ENCODE measurements at places on chromosomes 5 and 9.

GRCh38 chr9:70589571-70590314 is 175.3 kb upstream of the KLF9 start:
- DNase-seq, result no peak

GRCh38 chr9:135729480-135729879 is 27.5 kb downstream of the KCNT1 start:
- DNase-seq, result no peak

DNA sequence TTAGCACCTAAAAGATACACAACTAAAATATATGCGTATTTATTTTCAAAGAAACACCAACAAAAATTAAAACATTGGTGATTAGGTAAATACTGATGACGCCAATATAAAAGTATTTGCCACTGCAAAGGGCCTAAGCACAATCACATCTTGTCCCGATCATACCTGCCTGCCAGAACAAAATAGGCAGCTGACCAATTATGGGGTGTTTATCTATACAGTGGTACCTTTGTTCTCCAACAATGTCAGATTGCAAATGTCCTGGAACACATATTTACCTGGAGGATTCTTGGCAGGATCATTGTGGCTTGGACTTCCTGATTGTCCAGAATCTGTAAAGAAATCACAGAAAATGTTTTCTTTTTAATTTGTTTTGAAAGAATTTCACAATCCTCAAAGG is 134.5 kb downstream of the NFIB start:
- DNase-seq, result no peak

DNA sequence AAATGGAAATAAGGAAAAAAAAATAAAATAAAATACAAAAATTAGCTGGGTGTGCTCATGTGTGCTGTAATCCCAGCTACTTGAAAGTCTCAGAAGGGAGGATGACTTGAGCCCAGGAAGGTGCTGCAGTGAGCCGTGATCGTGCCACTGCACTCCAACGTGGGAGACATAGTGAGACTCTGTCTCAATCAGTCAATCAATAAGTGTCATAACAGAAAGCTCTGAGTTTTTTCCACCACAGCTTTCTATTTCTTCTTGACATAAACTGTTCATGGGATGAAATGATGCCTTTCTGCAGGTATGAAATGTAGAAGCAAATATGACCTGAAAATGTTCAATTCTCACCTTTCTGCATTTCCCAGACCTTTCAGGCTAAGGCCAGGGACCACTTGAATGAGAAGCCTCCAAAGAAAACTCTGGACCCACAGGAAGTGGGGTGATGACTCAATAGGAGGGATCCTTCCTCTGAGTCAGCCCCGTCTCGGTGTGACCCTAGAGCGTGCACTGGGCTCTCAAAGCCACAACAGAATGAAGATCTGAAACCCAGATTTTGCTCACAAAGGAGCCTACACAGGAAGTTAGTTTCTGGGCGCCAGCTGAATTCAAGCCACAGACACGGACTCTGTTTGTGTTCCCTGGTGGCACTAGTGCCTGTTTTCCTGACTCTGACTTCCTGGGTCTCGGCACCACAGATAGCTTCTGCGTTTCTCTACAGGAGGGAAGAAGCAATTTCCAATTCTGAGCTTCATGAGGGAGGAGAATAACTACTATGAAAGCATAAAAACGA is 62.0 kb downstream of the ANKH start:
- peak; percentile 50 for DNase-seq

DNA sequence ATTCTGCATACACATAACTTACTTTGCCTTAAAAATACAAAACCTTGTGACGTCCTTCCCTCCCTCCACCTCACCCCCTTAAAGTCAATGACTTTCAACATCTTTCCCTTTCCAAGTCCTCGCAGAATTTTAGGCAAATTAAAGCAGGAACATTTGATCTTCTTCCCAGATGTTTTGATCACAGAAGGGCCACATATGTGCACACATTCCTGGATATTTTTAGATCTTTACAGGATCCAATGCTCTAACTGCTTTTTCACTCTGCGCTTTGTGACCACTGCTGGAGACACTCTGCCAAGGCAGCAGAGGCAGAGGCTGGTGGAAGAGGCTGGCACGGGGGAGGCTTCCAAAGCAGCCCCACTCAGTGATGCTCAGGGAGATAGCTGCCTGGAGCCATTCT is 130.7 kb downstream of the SEC61B start:
- DNase-seq, result no peak

DNA sequence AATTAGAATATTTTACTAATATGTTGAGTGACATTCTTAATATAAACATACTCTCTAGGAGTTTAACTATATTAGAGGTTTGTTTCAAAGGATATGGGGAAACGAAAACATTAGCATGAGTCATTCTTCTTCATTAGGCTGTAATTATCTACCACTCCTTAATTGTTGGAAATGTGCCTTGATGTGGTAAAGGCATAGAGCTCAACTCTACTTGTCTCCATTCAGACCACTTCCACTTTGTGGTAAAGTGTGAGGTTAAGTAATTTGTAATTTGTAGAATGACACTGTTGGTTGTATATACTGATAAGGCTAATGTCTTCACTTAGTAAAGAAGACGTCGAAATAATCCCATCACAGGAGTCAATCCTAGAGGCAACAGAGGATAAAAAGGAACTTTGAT is 58.1 kb downstream of the HAPLN1 start:
- DNase-seq, result no peak

GRCh38 chr9:34589636-34590380 is at the start of gene CNTFR:
CNTFR (minus strand) TSS chr9:34589724; CDS start chr9:34568981, 20,743 bp downstream.
- DNase-seq, result no peak

- DNase-seq, result no peak
Observed at GRCh38 chr5:142486581-142486980, 161.8 kb upstream of the SPRY4 start.

- DNase-seq, result no peak
Observed at GRCh38 chr5:149810856-149811255, 80.7 kb downstream of the PPARGC1B start.

DNA sequence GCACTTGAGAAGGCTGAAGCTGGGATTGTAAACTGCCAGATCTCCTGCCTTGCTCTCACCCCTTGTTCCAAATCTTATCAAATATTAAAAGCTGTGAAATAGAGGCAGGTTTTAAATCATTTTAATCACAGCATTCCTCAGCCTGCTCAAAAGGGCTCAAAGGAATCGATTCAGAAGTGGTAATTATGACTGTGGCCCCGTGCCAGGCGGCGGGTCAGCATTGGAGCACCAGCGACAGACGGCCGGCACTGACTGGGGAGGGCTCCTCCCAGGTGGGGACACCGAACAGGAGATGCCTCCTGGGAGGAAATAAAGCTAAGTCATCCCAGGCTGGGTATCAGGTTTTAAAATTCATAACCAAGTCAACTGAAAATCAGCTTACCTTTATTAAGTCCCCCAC is 66.7 kb downstream of the KCNIP1 start:
- no peak for DNase-seq

DNA sequence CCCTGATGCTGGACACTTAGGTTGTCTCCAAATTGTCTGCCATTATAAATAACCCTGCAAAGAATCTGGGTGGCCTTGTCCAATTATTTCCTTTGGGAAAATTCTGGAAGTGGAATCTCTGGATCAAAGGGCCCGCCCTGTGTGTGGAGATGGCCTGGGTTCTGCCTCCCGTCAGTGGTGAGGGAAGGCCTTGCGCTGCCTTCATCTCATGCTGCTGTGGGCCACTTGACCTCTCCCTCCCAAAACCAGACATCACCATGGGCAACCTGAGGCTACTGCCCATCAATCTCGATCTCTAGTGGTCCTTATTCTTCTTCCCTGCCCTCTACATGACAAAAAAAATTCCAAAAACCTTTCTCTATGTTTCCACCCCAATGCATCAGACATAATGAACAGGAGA is 6.6 kb downstream of the CLTB start:
- no peak for DNase-seq

DNA sequence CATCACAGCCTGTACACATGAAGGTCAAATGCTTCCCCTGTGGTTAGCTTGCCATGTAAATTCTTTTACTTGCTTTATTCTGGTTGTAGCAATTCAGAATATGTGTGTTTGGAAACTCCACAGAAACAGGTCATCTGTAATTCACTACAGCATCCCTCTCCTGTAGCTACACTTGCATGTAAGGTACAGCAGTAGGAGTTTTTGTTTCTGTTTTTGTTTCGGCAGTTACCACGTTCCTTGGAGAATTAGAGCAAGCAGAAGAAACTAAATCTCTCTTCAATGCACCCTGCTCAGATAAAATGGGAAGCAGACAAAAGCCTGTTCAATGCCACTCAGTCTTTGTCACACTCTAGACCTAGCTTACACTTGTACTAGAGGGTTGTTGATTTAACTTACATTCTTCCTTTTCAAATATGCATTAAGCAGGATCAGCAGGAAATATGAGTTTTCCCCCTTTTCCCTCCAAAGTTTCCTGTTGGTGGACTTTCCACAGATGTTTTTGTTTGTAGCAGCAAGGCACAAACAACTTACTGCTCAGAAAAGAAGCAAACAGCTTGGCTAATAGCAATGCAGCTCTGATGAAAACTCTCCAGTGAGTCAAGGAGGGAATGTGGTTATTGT is 80.9 kb downstream of the YIPF5 start:
- no peak for DNase-seq

- no peak for DNase-seq
Observed at GRCh38 chr9:123651273-123651672, 278.7 kb downstream of the DENND1A start.

- DNase-seq, result no peak
Observed at GRCh38 chr5:163498886-163499285, 6.5 kb upstream of the MAT2B start.

GRCh38 chr5:98769959-98770208 is 3.6 kb upstream of the RGMB start:
- DNase-seq, result no peak

DNA sequence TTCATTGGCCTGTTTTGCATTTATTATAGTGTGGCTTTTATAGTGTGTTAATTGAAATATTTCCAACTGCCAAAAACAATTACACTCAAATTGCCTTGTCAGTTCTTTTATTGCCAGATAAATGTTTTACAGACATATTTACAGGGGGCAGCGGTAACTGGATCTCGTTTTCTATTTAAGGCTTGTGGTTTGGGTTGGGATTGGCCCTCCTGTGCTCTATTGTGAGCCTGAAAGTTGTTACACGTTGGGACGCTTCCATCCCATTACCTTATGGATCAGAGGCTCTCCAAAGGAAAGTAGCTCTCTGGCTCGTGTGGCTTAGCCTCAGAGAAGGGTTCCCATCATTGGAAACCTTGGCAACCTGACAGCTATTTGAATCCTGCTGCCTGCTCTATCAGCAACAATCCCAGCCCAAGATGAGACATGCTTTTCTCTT is 20.8 kb downstream of the DNAI1 start:
- DNase-seq, result no peak

DNA sequence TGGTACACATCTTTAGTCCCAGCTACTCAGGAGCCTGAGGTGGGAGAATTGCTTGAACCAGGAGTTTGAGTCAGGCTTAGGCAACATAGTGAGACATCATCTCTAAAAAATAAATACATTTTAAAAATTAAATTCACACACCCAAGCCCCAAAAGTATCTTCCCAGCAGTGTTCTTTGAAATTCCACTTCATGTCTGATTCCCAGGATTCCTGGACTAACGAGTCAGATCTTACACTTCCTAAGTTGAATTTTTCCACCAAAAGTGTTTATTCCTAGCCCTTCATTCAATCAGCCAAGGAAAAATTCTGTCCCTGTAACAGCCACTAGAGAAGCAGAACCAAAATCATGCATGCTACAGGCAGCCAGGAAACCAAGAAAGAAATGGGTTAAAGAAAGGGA is 970.9 kb downstream of the EFNA5 start:
- DNase-seq, result no peak

GRCh38 chr5:146165460-146165859 is 17.0 kb downstream of the LARS1 start:
- DNase-seq, result no peak

GRCh38 chr9:112858625-112859147 is 32.0 kb downstream of the SLC46A2 start:
- no peak for DNase-seq

GRCh38 chr5:133714161-133714915 is 102.0 kb upstream of the FSTL4 start:
- DNase-seq, result no peak

DNA sequence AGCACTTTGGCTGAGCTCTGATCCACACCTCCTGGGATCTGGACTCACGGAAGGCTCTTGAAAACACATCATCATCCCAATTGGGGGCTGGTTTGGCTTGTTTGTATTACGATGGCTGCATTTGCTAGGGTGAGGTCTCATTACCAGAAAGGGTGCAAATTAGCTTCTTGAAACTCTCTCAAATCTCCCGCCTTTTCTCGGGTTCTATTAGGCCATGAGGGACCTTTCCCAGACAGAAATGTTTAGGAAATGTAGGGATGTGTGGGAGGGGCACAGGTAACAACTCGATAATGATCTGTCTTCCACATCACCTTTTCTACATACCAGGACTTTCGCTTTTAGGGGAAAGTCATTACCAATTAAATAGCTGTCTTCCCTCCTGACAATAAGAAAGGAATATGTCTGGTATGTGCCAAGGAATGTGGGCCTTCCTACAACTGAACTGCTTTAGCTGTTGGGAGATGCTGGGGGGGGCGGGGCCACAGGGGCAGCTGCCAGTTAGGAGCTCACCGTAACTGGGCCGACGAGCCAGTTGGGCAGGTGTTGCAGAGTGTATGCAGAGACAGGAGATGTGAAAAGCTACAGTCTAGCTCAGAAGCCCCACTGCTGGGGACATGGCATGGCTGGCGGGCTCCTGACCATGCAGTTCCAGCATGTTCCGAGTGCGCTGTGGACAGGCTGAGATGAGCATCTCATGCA is 71.2 kb downstream of the AK8 start:
- DNase-seq, result no peak

GRCh38 chr5:35202319-35203111 is 27.8 kb downstream of the PRLR start:
- DNase-seq, result no peak

GRCh38 chr9:113154471-113154870 is 3.7 kb downstream of the SLC31A2 start:
- no peak for DNase-seq

DNA sequence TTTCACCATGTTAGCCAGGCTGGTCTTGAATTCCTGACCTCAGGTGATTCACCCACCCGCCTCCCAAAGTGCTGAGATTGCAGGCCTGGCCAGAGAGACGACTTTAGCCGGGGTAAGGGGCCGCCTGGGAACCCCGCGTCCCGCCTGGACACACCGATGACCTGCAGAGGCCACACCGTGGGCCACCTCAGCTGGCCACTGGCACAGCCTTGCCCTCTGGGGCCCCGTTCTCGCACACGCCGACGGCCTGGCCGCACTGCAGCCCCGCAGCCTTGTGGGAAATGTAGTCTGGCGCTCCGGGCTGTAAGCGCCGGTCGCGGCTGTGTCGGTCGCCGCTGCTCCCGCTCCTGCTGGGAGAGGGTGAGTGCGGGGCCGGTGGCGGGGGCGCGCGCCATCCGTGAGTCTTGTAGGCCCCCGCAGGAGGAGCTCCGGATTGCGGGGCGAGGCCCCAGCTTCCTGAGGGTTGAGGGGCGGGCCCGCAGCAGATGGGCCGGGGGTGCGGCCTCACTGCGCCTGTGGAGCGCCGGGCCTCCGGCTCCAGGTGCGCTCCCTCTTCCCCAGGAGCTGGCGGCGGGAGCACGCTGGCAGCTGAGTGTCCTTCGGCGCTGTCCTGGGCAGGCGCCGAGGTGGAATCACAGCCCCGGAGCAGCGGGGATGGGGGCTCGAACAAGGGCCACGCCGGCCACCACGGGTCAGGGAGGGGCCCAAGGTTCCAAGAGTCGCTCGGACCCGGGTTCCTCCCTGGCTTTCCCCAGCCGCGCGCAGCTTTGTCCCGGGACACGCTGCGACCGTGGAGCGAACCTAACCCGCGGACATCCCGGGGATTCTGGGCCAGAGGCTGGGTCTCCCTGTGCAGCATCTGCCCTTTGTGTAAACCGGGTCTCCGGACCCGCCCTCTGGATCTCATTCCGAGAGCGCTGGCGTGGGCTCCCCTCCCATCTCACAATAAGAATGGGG is at the start of gene ZFP2:
Gene ZFP2, plus strand, starts transcription at position 299 of the 957 bp plus-strand sequence. CDS start 35,401 bp downstream, outside the sequence.
- DNase-seq, result no peak

- no peak for DNase-seq
Observed at GRCh38 chr9:106869028-106869427, 6.1 kb downstream of the ZNF462 start.
